ENCODE measurements at places on chromosomes 3 and 15. TPM values are rescaled to one million over a fixed set of nuclear protein-coding genes. Genes with fewer than 3 reads are reported as not detected.
A peak's percentile ranks its signal among the peaks of the same experiment; 100 is the strongest.

- DNase-seq: no peak
These were observed 75.2 kb upstream of the SEC13 start for GRCh38 chr3:10396083-10396482.

GRCh38 chr3:49703443-49703927 lies 14.1 kb downstream of the RNF123 start:
- DNase-seq: peak; percentile 22

GRCh38 chr3:101158374-101158773 lies 162.0 kb downstream of the IMPG2 start:
- no peak for DNase-seq

GRCh38 chr3:61354604-61355003 lies 103.4 kb upstream of the FHIT start:
- no peak for DNase-seq

FBXW12 gene
- not detected for total RNA-seq

- no peak for DNase-seq
These were observed 224.2 kb downstream of the P3H2 start for GRCh38 chr3:189896533-189896932.

GRCh38 chr3:177195242-177195991 lies 1.9 kb downstream of the TBL1XR1 start:
- no peak for DNase-seq

DNA sequence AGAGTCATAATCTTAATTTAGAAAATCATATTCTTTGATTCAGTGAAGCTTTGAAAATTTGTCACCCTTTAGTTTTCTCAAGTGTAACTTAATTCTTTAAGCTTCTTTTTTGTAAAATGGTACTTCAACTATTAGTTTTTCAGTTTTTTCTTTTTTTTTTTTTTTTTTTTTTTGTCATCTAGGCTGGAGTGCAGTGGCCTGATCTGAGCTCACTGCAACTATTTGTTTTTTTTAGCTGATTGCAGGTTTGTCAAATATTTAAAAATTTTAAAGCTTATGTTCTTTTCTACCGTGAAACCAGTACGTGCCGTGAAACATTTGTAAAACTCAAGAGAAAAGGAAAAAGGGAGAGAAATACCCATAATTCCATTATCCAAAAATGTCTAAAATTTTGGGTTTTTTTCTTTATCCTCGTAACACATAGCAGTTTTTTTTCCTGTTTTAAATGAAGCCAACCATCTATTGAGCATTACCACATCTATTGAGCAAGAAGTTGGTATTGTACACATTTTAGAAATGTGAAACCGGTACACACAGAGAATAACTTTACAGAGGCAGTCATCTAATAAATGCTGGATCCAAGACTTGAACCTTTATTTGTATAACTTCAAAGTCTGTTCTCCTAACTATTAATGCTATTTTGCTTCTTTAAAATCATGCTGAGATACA lies 25.7 kb downstream of the ECT2 start:
- DNase-seq: no peak

LHFPL4 gene
- not detected for total RNA-seq

DNA sequence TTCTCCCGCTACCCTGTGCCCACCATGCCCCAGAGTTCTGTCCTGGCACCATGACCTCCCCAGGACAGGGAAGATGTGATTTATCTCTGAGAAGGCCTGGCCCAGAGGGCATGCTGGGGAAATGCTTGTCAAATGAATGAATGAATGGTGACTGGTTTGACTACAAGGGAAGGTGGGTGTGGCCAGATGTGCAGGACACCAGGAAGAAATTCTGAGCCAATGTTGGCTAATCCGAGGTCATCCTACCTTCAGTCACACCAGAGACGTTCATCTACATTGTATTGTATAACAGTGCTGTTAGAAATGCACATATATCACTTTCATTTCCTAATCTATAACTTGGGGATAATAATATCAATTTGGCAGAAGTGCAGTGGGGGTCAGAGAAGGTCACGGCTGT lies 138.4 kb downstream of the FAM43A start:
- no peak for DNase-seq

DNA sequence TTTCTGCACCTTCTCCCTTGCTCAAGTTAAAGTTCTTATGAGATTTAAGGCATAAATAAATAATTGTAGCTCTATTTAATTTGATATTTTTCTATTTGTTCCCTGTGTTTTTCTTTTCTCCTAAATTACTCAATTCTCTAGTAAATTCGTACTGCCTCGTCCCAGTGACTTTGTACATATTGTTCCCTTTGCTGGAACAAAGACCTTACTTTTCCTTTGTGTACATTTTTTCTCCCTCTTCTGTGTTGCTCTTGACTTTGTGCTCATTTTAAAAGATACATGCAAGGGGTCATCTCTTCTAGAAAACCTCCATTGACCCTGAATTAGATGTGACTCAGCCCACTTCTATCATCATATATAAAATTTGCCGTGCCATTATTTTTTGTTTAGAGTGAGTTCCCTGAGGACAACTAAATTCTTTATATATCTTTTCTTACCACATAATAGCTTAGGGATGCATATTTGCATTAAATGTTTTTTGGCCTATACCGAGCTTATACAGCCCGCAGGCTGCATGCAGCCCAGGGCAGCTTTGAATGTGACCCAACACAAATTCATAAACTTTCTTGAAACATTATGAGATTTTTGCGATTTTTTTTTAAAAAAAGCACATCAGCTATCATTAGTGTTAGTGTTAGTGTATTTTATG lies 29.6 kb downstream of the PPP4R2 start:
- no peak for DNase-seq

P2RY13 gene
- not detected for total RNA-seq

TSEN2 gene
- 35.5 TPM for total RNA-seq

GRCh38 chr3:52174896-52175295 lies 20.7 kb upstream of the POC1A start:
- no peak for DNase-seq

FHIT gene
- total RNA-seq: 20.1 TPM

RYR3 gene
- total RNA-seq: not detected

DNA sequence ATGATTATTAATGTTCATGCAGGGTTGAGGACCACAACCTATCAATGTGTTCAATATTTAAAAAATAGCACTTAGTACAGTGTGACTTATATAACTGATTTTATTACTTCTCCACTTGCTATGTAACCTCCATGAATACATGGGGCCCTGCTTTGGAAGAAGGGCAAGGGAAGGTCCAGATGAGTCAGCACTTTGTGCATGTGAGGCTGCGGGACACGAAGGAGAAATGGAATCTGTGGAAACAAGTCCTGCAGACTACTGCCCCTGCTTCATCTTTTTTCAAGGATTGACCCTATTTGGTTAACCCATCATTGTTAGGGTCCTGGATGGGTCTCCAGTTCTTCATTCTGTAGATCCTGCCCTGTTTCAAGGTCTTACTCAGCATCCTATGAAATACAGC lies 1.6 kb downstream of the NXPE3 start:
- DNase-seq: no peak

- DNase-seq: no peak
These were observed 60.4 kb upstream of the CHD2 start for GRCh38 chr15:92839696-92840095.
